ENCODE measurements at places on chromosomes 12 and 14.

- DNase-seq, result no peak
These were observed 73.4 kb downstream of the SPTB start for GRCh38 chr14:64806202-64806861.

DNA sequence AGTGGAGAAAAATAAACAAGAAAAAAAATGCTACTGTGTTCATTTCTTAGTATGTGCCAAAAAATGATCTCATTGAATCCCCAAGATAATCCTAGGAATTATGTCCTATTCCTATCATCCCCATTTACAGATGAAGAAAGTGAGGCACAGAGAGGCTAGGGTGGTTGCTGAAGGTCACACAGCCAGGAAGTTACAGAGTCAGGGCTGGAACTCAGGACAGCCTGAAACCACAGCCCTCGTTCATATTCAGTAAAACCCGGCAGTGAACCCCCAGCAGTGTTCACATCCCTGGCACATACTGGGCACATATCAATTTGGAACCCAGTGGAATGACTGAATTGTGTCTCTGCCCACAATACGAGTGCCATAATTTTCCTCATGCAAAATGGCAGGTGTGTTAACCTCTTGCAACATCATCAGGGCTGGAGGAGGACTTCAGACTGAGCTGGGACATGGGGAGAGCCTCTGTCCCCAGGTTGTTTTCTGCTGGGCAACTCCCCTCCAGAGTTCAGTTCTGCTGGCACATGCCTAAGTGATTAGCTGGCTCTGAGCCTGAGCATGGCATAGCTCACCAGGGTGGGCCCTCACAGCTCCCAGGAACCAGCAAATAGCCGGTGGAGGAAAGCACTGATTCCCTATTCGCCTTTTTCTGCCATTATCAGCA, 2.0 kb upstream of the PPP1CC start:
- no peak for DNase-seq

DNA sequence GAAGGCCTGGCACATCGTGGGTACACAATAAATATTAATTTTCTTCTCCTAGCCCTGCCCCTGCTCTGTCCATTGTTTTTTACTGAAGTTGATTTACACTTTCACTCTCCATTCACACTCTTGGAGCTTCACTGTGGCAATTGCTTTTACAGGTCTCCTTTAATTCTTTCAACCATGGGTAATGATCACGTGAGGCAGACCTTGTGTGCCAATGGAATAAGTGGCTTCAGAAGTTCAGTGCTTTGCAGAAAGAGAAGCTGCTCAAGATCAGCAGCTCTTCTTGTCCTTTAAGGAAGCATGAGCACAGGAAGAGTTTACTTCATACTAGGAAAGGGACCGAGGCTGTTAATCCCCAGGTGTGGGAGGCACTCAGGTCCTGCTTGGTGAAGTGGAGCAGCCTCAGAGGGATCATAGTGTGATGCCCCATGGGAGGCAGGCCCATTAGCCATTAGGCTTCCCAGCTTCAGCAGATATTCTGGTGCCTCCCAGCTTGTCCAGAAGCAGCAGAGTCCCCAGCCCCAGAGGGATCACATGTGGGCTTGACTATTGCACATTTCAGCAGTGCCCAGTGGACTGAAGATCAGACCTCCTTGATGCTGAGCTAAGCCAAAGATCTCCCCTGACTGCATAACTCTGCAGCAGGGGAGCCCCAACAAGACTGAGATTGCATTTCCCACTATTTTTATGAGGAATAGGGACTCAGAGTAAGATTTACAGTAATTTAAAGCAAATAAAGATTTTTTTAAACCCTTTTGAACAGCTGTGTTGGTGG, 5.0 kb upstream of the SLC35F4 start:
- DNase-seq, result no peak

DNA sequence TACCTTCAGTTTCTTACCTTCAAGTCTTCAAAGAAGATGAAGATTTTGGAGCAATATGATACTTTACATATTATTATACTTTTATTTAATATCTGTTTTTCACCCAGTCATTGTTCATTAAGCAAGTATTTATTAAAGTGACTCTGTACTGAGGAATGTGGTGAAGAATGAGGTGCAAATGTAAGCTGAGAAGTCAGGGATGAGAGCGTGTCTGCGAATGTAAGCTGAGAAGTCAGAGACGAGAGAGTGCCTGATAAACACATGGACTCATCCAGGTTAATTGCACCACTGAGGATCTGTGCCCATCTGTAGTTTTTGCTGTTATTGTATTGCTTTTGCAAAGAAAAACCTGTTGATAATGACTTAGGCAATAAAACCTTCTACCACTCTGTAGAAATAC, 211.9 kb upstream of the FAR2 start:
- no peak for DNase-seq

- DNase-seq, result no peak
These were observed 44.6 kb upstream of the TUNAR start for GRCh38 chr14:95832012-95832411.

DNA sequence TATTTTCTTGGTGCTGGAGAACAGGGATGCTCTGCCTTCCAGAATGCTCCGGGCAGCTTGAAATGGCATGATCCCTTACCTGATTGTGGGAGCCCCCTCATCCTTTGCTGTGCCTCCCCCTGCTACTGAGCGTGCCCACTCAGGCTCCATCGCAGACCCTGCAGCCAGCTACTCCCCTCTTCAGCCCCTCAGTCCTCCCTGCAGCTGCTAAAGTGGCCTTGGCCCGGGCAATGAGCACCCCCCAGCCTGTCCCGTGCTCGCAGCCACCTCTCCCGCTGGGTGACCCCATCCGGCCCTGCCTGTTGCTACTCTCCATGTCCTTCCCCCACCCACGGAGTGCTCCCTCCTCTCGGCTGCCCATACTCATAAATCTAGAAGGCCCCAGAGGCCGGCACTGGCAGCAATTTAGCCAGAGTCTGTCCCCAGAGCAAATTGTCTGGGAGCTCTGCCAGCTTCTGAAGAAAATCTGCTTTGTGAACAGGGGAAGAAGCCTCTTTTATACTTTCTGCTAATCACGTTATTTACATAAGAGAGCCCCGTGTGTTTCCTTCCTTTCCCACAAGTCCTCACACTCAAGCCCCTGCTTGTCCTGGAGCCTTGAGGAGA, 143.7 kb upstream of the FRMD6 start:
- peak; percentile 84 for DNase-seq

GRCh38 chr14:59582845-59583509, 6.4 kb upstream of the CCDC175 start:
- no peak for DNase-seq
